ENCODE measurements at places on chromosomes 12 and 14. TPM values are rescaled to one million over a fixed set of nuclear protein-coding genes. Genes with fewer than 3 reads are reported as not detected.

Gene DLK1
- total RNA-seq = 2.8 TPM

Gene TGM1
- 2.9 TPM for total RNA-seq

GRCh38 chr12:71684081-71684480 lies 1.8 kb upstream of the TMEM19 start:
- H3K4me3 ChIP-seq = no peak overlapping the region
- no peaks in the 10 kb centered on the region for H3K27me3 ChIP-seq
- no peak for DNase-seq
- no peaks in the 10 kb centered on the region for H3K36me3 ChIP-seq
- no peak overlapping the region for H3K27ac ChIP-seq
- no peaks in the 10 kb centered on the region for H3K4me1 ChIP-seq

- H3K27me3 ChIP-seq = no peaks in the 10 kb centered on the region
- DNase-seq = peak; percentile 60
- H3K4me1 ChIP-seq = peaks cover 7% of the 10 kb centered on the region
- no peak overlapping the region for H3K4me3 ChIP-seq
- no peak overlapping the region for H3K27ac ChIP-seq
Observed at GRCh38 chr14:65229748-65230728, 127.7 kb upstream of the MAX start.

DNA sequence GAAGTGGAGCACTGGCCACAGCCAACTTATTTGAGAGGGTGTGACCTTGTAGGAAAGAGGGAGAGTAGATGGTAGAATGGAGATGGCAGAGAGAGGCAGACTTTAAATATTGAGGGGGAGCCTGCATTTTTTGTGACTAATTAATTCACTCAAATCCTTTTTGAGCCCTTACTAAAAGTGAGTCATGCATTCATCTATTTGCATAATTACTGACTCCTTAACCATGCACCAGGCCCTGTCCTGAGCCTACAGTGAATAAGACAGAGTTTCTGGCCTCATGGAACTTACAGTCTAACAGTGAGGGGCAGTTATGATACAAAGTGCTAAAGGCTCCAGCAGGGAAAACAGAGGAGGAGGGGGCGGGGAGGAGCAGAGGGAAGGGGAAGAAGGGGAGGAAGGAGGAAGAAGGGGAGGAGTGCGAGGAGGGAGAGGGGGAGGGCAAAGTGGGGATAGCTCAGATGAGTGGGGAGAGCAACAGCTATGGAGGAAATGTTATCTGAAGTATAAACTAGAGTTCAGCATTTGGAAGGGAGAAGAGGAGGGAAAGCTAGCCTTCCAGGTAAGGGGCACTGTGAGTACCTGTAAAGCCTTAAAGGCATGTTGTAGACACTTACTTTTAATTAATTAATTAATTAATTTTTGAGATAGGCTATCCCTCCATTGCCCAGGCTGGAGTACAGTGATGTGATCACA lies 7.5 kb upstream of the CTDSP2 start:
- no peaks in the 10 kb centered on the region for H3K36me3 ChIP-seq
- no peak overlapping the region for H3K27ac ChIP-seq
- H3K4me1 ChIP-seq = peaks cover 13% of the 10 kb centered on the region
- DNase-seq = no peak
- H3K27me3 ChIP-seq = no peaks in the 10 kb centered on the region
- no peak overlapping the region for H3K4me3 ChIP-seq
